ENCODE measurements at places on chromosomes 16 and 17.
A peak's percentile ranks its signal among the peaks of the same experiment; 100 is the strongest.

GRCh38 chr17:1648173-1648962 is 1.3 kb downstream of the RILP start:
- no peak for DNase-seq

- peak; percentile 62 for DNase-seq
Measured at GRCh38 chr17:7308625-7309433, 1.4 kb downstream of the EIF5A start.

DNA sequence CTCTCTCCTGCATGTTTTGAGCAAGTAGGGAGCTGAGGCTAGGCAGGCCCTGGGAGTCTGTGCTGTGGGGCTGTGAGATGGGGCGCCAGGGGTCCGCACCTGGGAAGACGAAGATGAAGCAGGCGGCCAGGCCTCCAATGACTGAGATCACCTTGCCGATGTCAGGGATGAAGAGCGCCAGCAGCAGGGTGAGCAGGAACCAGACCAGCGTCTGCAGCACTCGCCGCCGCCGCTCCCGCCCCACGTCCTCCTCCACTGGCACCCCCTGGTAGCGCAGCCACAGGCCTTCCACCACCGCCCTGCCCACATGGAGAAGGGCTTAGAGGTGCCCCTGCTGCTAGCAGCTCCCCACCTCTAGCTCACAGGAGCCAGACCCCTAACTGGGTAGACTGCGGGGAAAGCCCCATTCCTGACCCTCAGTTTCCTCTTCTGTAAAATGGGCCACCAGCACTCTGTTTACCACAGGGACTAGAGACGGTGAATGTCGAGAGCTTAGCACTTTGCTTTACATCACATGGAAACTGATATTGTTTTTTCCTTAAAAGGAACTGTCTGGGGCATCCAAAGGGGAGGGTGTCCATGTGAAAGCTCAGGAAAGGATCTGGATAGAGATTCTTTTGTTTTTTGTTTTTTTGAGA is 13.5 kb downstream of the SLC38A7 start:
- no peak for DNase-seq

DNA sequence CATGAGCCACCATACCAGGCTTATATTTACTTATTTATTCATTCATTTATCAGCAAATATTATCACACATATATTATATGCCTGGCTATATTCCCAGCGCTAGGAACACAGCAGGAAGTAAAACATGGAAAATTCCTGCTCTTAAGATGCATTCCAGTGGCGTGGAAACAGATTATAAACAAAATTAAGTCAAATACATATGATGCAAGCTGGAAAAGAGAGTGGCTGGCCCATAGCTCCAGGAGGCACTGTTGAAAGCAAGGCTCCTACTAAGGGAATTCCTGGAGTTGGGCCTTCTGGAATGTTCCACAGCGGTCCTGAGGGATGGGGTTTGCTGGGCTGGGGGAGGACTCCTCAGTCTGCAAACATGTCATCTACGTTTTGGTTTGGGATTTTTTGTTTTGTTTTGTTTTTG is 18.4 kb downstream of the ADCY9 start:
- no peak for DNase-seq

DNA sequence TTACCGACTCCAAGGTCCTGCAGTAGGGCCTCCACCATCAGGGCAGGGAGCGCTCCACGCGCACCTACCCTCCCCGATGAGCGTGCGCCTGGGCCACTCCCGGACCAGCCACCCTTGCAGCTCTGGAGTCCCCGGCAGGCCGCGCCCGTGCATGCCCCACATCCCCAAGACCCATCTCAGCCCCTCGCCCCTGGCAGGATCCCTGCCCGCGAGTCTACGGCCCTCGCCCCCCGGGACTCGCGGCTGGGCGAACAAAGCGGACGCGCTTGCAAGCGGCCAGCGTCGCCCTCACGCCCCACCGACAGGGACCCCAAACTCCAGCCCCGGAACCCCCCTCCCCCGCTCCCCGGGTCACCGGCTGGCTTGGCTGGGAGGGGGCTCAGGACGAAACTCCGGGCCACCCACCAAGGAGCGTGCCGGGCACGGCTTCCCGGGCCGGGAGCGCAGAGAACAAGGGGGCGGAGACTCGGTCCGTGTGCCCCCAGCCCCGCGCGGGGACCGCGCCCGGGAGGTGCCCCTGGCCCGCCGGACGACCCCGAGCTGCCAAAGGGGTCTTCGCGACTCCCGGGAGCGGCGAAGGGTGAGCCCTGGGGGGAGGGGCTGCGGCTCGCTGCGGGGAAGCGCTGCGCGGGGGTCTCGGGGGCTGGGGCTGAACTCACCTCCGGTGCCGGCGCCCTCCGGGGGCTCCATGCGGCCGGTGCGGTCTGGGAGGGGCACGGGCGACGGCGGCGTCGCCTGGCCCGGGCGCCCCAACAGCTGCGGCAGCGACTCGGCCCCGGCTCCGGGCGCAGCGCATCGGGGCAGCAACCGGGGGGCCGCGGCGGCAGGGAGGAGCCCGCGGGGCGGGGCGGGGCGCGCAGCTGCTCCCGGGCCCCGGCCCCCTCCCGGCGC is at the start of gene DBNDD1:
DBNDD1 (minus strand) TSS at position 805 of the 891 bp plus-strand sequence; CDS start at position 690, 115 bp downstream.
- no peak for DNase-seq

GRCh38 chr16:79535130-79535529 is 65.4 kb downstream of the MAF start:
- no peak for DNase-seq

GRCh38 chr16:59161679-59162078 is 427.6 kb upstream of the GOT2 start:
- DNase-seq, result no peak

DNA sequence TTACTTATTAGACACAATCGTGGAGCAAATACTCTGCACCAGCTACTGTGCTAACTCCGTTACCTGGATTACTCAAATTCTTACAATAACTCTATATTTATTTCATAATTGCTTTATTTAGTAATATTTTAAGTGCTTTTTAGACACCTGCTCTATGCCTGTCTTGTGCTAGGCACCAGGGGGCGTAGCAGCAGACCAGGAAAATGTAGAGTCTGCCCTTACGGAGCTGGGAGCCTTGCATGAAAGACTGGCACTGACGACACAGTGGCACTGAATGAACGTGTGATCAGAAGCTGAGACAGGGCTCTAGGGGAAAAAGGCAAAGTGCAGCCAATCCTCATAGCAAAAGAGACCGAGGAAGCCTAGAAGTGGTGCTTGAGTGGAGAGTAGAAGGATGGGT is 486.5 kb downstream of the CDH13 start:
- DNase-seq, result no peak

GRCh38 chr16:83336603-83337002 is 471.2 kb upstream of the HSBP1 start:
- DNase-seq, result no peak

DNA sequence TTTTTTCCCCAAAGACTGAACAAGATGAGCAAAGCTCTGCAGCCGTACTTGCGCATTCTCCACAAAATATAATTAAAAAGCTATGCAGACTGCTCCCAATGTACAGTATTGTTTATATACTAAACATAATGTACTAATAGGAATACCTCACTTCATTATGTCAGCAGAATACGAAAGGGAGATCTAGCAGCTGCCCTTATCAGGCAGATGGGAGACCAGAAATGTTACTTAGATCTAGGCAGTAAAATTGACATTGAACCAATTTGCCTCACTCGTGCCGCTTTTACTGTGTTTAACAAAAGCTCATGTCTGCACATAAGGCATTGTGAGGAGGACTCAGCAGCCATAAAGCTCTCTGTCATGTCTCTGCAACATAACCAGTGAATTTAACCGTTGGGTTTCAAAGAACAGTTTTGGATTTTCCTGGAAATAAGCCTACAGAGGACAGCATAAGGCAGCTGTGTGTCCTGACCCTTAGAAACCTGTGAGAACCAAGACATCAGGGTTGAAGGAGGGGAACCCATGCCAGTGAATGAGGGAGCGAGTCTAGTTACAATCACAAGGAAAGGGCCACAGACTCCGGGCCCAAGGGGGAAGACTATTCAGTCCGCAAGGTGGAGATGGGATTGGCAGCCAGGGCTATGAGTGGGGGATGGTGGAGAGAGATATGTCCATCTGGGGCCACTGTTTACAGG is 71.4 kb downstream of the GNAO1 start:
- DNase-seq, result no peak

- DNase-seq, result no peak
Measured at GRCh38 chr17:58694826-58695225, 2.4 kb downstream of the RAD51C start.

DNA sequence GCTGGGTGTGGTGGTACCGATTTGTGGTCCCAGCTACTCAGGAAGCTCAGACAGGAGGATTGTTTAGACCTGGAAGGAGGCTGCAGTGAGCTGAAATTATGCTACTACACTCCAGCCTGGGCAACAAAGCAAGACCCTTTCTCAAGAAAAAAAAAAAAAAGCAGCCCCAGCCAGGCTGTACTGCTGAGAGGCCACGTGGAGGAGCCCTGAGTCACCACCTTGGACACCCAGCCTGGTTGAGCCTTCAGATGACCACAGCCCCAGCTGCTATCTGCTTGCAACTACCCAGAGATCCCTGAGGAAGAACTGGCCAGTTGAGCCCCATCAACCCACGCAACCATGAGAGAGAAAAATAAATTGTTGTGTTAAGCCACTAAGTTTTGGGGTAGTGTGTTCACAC is 23.6 kb upstream of the GPRC5C start:
- DNase-seq, result no peak

DNA sequence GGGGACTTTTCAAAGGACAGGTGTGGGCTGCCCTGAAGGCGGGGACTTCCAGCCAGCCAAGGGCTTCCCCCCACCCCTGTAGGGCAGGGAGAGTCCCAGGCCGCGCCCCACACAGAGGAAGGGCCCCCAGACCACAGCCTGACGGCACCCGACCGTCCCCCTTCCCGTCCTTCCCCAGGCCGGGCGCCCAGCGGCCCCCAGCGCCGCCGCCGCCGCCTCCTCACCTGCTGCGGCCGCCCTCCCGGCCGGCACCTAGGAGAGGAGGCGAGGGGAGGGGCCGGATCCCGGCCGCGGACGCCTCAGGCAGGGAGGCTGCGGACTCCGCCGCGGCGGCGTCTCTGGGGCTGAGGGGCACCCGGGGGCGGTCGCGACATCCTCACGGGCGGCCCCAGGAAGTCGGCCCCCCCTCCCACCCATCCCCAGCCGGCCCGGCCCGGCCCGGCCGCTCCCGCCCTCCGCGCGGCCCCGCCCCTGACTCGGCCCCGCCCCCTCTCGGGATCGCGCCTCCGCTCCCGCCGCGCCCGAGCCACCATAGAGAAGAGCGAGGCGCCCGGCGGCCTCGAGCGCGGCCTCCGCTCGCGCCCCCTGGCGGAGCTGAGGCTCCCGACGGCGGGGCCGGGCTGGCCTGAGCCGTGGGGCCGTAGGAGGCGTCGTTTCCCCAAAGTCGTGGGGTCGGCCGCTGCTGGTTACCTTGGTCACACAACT is 25.5 kb upstream of the RFFL start:
- peak; percentile 81 for DNase-seq

GRCh38 chr17:74607221-74607620 is 15.1 kb upstream of the CD300LD start:
- no peak for DNase-seq

DNA sequence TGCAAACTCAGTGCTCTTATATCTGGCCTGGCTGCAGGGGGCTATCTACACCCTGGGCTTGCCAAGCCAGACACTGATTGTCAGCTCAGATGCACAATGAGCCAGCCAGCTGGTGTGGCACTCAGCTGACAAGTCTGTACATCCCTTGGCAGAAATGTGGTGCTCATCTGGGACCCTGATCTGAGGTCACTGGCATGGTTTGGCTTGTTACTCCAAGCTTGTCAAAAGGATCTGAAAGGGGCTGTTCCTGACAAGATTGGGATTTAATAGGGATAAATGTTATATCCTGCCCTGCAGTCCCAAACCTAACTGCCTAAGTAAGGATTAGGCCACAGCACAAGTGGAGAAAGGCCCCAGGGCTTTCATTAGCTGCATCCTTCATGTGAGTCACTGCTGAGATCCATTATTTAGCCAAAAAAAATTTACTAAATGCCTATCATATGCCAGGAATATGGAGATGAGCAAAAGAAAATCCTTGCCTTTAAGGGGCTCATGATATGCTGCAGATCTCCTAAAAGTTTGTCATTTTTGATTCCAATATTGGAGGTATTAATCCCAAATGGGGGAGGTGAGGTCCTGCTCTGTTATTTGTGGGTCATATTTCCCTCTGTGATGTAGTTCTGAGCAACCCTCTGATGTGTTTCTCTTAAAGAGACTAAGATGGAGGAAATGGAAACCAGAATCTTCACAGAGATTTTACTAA is 6.3 kb downstream of the SLC6A2 start:
- no peak for DNase-seq

GRCh38 chr17:79824893-79825579 is 14.2 kb downstream of the CBX4 start:
- no peak for DNase-seq

DNA sequence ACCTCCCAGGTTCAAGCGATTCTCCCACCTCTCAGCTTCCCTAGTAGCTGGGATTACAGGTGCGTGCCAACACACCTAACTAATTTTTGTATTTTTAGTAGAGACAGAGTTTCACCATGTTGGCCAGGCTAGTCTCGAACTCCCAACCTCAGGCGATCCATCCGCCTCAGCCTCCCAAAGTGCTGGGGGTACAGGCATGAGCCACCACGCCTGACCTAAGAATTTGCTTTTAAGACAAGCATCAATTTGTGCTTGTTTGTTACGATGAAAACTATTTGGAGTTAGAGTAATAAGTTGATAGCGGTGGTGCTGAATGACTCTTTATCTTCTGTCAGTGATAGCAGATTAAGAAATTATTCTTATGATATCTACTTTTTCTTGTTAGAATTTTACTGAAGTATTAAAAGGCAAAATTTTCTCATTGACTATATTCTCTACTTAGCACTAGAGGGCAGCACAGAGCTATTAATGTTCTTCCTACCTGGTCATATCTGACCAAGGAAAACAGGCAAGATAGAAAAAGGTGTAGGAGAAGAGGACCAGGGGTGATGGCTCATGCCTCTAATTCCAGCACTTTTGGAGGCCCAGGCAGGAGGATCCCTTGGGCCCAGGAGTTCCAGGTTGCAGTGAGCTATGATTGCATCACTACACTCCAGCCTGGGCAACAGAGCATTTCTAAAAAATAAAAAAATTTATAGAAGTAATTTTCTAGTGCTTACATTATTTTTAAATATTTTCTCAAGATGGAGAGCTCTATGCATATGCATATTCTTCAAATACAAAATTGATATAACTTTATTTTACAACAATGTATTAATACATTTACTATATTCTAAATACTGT is 24.5 kb downstream of the STXBP4 start:
- DNase-seq, result no peak

- no peak for DNase-seq
Measured at GRCh38 chr16:71811261-71811803, 2.7 kb upstream of the AP1G1 start.

- no peak for DNase-seq
Measured at GRCh38 chr16:49641250-49641649, 214.7 kb downstream of the ZNF423 start.

All from T-helper 2 cell (primary cell).